ENCODE measurements at places on chromosomes 12 and 14. TPM values are rescaled to one million over a fixed set of nuclear protein-coding genes. Genes with fewer than 3 reads are reported as not detected.

Gene NELL2
- not detected for total RNA-seq

Gene SYNDIG1L
- total RNA-seq: not detected

Gene MYH7
- not detected for total RNA-seq

Gene OR4K2
- total RNA-seq: not detected

Gene PLEKHD1
- total RNA-seq: under 0.01 TPM

Gene ACOT6
- total RNA-seq: not detected

Gene NGB
- not detected for total RNA-seq

Gene ACVR1B
- 12.7 TPM for total RNA-seq

Gene DBX2
- not detected for total RNA-seq

Gene CLEC2A
- total RNA-seq: not detected

Gene NFATC4
- 0.34 TPM for total RNA-seq

Gene TEAD4
- total RNA-seq: 18.4 TPM

Gene GSKIP
- total RNA-seq: 23.9 TPM

Gene AQP5
- total RNA-seq: not detected

Gene TESPA1
- not detected for total RNA-seq

Gene CKB
- total RNA-seq: 6.1 TPM

Gene OR4Q3
- total RNA-seq: not detected

Gene RD3L
- total RNA-seq: 0.11 TPM

Gene FLVCR2
- 1.5 TPM for total RNA-seq

Gene GLS2
- total RNA-seq: 0.11 TPM

Gene TMEM117
- total RNA-seq: 7.5 TPM

Gene PROX2
- total RNA-seq: not detected

Gene OTX2
- total RNA-seq: not detected

Gene FGFR1OP2
- 107 TPM for total RNA-seq

Gene AICDA
- not detected for total RNA-seq

Gene GOLT1B
- 17.4 TPM for total RNA-seq

All from dermis lymphatic vessel endothelial cell (primary cell).